CD4-positive, alpha-beta T cell treated with Interleukin-2 at 100 ng/mL for 4 hours (primary cell): ENCODE measurements at places on chromosomes 4 and X.

DNA sequence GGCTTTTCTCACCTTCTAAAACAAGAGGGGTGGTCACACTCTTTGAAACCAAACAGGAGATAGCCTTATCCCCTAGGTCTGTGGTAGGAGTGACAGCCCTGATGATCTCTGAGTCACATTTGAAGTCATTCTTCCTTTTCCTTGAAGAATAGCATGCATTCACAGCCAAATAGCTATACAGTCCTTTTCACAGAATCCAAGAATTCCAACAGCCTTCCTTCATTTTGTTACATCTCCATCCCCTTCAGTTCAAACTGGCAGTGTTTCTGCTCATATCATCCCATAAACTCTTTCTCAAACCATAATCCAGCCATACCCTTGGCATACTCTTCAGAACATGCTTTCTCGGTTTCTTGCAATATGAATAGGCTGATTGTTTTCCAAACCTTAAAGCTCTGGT, 33.3 kb upstream of the TMEM184C start:
- DNase-seq, result no peak

- DNase-seq, result no peak
Measured at GRCh38 chr4:2059046-2059725, at the start of gene NAT8L. TSS of gene NAT8L (plus strand) at chr4:2059327. CDS start at chr4:2059512, 185 bp downstream.

- no peak for DNase-seq
Measured at GRCh38 chrX:119871245-119871598, 311 bp downstream of the RNF113A start.

DNA sequence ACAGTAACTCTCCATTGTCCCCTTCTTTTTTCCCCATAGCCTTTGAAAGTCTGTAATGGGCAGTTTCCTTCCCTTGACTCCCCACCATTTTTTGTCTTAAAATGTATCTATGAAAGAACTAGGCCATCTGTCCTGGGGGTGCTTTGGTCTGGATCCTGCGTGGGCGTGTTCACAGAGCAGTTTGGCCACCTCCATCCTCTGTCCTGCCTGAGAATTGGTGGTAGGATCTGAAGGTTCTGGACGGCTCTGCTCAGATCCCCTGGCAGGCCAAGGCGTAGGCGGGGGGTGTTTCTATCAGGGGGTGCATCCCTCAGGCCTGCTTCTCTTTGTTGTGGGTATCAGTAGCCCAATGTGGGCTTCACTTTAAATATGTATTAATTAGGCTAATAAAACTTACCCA, 107.1 kb downstream of the FAM193A start:
- DNase-seq, result no peak

DNA sequence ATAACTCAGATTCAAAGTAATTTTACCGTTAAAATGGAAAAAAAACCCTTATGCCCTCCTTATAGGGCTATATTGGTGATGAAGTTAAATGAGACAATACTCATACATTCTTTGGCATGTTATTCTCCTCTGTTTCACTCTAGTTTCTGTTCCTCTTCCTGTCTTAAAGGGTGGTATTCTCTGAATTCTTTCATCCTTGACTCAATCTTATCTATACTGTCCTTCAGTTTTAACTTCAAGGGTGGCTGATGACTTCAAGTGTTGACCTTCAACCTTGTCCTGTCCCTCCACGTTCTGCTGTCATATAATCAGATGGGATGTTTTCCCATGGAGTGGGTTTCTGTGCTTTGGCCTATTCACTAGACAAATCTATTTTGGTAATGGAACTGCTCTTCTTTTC, 44.0 kb downstream of the ZNF518B start:
- no peak for DNase-seq

DNA sequence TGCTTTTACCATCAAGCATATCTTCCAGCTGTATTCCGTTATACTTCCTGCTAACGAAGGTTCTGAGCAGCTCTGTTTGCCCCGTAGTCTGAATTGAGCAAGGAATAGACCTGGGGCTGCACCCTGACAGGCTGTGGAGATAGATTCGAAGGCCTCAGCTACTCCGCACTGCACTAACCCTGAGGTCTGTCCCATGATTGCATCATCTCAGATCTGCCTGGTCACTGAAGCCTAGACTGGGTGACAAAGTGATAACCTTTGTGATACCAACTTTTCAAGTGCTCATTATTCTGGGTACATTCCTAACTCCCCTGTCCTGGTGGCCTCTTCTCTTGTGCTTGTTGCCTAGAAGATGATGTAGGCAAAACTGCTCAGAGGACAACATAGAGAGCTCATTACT, 29.9 kb upstream of the PGRMC1 start:
- no peak for DNase-seq

GRCh38 chr4:152936446-152937335, 568 bp downstream of the FHDC1 start:
- DNase-seq, result no peak

DNA sequence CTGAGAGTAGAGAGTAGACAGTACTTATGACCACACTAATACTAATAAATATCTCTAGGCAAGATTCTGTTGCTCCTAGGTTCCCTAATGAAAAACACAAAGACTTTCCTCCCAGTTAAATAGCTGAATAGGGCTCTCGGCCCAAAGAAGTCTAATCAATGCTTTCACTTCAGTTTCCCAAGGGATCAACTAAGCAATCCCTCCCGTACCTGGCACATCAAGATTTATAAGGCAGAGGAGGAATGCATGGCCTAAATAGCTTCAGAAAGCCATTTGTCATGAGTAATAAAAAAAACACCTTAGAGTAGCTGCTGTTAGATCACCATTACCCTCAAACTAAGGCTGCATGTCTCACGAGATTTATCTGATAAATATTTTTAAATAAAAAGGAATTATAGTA, 56.8 kb upstream of the EXOC1L start:
- no peak for DNase-seq

DNA sequence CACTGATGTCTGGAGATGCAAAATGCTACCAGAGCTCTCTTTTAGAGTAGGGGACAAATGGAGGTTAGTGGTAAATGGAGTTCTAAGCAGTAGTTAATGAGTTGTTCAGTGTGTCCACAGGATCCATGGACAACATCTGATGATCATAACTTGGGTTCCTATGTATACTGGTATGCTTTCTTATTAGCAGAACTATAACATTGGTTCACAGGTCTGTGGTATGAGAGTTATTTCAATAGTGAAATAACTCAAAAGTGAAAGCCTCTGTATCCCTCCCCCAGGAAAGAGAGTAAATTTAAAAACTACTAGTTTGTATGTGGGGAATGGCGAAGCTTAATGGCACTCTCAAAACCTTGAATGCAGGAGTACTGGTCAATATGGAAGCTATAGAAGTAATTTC, 363.5 kb upstream of the EMCN start:
- no peak for DNase-seq

- no peak for DNase-seq
Measured at GRCh38 chrX:150621652-150622051, 53.2 kb downstream of the MTM1 start.

DNA sequence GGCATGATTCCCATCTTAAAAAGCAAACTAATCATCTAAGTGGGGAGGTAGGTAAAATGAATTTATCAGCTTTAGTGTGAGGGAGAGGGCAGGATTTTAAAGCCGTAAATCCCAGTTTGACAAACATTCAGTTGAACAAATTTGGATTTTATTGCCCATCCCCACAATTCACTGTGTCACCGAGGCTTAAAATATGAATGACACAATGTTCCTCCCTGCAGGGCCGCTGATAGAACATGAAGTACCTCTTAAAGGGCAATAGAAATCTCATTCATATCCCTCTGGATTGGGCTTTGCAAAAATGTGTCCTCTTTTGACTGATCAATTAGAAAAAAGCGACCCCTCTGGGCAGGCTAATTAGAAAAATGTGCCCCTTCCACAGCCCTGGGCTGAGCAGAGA, 45.5 kb upstream of the SMAD1 start:
- no peak for DNase-seq

DNA sequence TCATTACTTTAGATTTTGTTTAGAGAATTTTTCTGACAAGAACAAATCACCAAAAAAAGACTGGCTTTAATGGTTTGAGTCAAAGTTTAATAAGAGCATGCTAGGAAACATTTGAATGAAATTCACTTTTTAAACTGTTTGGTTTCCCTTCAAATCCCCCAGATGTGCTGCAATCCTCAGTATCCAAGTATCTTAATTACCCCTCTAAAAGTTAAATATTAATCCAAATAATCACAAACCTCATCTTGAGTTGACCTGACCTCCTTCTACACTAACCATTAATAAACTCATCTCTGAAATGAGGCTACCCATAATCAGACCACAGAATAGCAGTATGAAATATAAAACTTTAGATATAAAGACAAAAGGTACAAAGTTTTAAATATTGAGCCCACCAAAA, 10.1 kb downstream of the DHX15 start:
- no peak for DNase-seq

DNA sequence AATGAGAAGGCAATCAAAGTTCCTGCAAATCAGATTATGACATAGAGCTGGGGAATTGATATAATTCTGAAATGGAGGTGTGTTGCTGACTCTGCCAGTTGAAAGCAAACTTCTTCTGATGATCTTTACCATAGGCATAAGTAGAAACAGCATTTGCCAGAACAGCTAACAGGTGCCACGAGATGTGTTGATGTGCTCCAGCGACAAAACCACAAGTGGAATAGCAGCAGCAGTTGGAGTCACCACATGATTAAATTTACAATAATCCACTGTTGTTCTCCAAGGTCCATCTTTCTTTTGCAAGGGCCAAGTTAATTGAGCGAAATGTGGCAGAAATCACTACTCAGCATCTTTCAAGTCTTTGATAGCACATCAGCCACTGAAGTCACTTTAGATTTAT, 3.7 kb upstream of the OSTC start:
- DNase-seq, result no peak

- no peak for DNase-seq
Measured at GRCh38 chr4:99853999-99854398, 37.4 kb downstream of the DAPP1 start.

GRCh38 chr4:1021386-1022050, 10.1 kb downstream of the FGFRL1 start:
- no peak for DNase-seq

- DNase-seq, result no peak
Measured at GRCh38 chrX:131331152-131331551, 42.0 kb upstream of the IGSF1 start.

DNA sequence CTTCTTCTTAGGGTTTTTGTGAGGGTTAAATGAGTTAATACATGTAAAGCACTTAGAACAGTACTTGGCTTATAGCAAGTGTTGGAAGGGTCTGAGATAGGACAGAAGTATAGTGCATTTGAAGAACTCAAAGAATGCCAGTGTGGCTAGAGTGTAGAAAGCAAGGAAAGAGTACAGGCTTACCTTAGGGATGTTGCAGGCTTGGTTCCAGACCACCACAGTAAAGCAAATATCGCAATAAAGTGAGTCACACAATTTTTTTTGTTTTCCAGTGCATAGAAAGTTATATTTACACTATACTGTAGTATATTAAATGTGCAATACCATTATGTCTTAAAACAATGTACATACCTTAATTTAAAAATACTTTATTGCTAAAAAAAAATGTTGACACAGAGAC, 41.3 kb downstream of the KIF4A start:
- DNase-seq, result no peak

DNA sequence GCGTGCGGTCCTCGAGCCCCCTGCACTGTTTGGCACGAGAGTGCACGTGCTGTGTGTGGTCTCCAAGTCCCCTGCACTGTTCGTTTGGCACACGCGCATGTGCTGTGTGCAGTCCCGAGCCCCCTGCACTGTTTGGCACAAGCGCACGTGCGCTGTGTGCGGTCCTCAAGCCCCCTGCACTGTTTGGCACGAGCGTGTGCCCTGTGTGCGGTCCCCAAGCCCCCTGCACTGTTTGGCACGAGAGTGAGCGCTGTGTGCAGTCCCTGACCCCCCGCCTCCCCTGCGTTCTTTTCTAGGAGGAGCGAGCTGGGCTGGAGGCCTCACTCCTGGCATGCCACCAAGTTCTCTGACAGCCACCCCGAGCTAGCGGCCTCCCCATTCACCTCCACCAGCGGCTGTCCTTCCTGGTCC, 76.5 kb upstream of the CLDN34 start:
- DNase-seq, result no peak

- DNase-seq, result no peak
Measured at GRCh38 chr4:114890773-114891172, 222.6 kb downstream of the NDST4 start.

GRCh38 chrX:11412715-11413623, 119.8 kb downstream of the AMELX start:
- no peak for DNase-seq

DNA sequence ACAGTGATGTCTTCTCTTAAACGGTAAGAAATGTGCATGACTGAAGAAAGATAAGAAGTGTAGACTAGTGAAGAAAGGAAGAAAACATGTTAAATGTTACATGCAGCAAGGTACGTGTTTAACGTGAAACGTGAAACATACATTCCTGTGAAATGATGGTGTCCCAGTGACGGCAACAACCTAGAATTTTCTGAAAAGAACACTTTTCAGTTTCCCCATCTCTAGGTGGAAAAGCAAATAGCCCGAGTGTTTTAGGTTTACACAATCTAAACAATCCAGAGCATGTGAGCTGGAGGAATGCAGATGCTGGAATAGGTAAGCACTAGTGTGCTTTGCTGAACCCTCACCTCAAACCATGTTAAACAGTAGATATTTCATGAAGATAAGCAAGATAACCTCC, 60.7 kb downstream of the CLNK start:
- no peak for DNase-seq

GRCh38 chrX:1041091-1041490, 171.4 kb downstream of the CRLF2 start:
- DNase-seq, result no peak

- DNase-seq, result no peak
Measured at GRCh38 chr4:54400802-54401201, 171.7 kb downstream of the PDGFRA start.

GRCh38 chr4:125045311-125045710, 269.4 kb upstream of the FAT4 start:
- no peak for DNase-seq

- DNase-seq, result no peak
Measured at GRCh38 chr4:20260821-20261220, 9.1 kb downstream of the SLIT2 start.

DNA sequence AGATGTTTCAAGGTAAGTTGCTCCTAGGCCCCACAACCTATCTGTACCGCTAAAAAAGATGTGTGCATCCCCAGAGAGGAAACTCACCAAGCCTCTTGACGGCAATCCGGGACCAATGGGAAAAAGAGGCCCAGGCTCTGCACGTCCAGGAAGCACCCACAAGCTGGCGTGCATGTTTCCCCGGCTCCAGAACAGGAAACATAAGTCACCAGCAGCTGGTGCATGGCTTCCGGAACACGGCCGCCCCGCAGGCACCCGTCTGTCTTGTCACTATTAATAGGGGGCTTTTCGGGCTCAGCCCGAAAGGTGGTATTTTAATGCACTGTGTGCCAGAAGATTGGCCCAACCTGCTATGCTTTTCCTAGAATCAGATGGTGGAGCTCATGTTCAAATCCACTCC, 22.2 kb downstream of the CRMP1 start:
- DNase-seq, result no peak

DNA sequence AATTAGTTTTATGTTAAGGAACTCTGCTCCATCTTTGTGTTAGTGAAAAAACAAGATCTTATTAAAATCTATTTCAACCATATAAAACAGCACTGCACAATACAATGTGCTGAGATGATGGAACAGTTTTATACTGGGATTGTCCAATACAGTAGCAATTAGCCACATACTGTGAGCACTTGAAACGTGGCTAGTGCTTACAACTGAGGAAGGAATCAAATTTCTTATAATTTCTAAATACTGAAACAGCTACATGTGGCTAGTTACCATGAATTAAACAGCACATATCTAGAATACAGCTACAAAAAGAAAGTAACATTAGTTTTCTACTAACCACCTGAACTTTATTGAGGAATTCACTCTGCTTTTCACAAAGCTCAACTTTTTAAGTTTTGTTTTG, 14.7 kb downstream of the NFXL1 start:
- no peak for DNase-seq
